Caudate nucleus (tissue), 63 donors: ENCODE measurements at places on chromosomes 13 and 19.

GRCh38 chr13:98910501-98910951 is 67.3 kb downstream of the DOCK9 start:
- no peak for DNase-seq

- no peak for DNase-seq
Measured at GRCh38 chr13:62696490-62696889, 1280.8 kb upstream of the PCDH20 start.

DNA sequence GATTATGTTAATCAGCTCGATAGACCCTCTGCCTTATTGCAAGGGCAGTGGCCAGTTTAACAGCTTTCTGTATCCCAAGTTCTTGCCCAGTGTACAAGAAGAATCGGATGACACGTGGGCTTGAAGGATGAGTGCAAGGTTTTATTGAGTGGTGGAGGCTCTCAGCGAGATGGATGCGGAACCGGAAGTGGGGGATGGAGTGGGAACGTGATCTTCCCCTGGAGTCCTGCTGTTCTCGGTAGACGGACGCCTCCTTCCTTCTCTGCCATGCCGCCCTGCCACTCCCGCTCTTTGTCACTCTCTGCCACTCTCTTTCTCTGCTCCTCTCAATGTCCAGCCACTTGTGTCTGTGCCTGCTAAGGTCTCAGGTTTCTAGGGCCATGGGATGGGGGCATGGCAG is 21.0 kb downstream of the RFXAP start:
- DNase-seq = no peak

DNA sequence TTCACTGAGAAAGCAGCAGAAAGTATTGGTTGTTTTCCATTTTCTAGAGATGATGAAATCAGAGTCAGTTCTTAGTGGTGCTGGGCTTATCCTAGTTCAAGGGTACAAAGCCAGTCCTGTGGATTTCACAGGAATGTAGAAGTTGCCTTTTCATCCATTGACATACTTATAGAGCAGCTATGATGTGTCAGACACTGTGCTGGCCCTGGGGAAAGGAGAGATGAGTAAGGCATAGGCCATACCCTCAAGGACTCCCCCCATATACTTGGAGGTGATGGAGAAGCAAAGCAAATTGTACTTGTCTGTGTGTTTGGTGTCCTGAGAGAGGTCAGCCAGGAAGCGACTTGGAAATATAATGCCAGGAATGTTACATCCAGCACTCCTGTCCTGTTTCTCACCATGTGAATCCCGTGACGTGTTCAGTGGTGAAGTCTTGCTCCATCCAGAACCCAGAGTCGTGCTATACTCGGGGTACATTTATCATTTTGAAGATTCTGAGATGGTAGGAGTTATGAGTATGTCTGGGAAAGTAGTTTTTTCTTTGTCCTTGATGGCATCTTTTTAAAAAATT is 22.6 kb downstream of the ERCC5 start:
- no peak for DNase-seq

DNA sequence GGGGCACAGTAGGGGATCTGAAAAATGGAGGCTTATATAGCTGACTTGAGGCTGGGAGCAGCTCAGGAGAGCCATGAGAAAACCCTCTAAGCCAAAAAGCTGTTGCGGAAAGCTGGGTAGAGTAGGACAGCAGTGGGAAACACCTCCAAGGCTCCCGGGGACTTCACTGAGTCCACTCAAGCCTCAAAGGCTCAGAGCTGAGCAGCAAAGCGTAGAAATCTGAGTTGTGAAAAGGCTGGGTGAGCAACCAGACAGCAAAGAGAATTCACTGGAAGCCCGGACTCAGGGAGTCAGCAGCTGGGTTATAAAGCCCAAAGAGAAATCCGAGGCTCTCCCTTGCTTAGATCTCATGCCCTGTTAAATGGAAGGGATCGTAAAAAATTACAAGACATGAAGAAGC is 905.0 kb downstream of the EFNB2 start:
- DNase-seq = no peak
